ENCODE measurements at places on chromosomes 6 and 20. TPM values are rescaled to one million over a fixed set of nuclear protein-coding genes. Genes with fewer than 3 reads are reported as not detected.
A peak's percentile ranks its signal among the peaks of the same experiment; 100 is the strongest.

- no peaks in the 10 kb centered on the region for H3K36me3 ChIP-seq
- H3K4me3 ChIP-seq = no peak overlapping the region
- H3K27me3 ChIP-seq = no peaks in the 10 kb centered on the region
- no peak overlapping the region for H3K27ac ChIP-seq
- DNase-seq = no peak
- peaks cover 5% of the 10 kb centered on the region for H3K4me1 ChIP-seq
Measured at GRCh38 chr20:859751-860231, 26.3 kb downstream of the FAM110A start.

GRCh38 chr6:20661721-20662120 is 127.5 kb downstream of the CDKAL1 start:
- H3K27ac ChIP-seq = no peak overlapping the region
- peak; percentile 70 for DNase-seq
- H3K4me3 ChIP-seq = no peak overlapping the region
- H3K27me3 ChIP-seq = no peaks in the 10 kb centered on the region
- H3K36me3 ChIP-seq = no peaks in the 10 kb centered on the region

DNA sequence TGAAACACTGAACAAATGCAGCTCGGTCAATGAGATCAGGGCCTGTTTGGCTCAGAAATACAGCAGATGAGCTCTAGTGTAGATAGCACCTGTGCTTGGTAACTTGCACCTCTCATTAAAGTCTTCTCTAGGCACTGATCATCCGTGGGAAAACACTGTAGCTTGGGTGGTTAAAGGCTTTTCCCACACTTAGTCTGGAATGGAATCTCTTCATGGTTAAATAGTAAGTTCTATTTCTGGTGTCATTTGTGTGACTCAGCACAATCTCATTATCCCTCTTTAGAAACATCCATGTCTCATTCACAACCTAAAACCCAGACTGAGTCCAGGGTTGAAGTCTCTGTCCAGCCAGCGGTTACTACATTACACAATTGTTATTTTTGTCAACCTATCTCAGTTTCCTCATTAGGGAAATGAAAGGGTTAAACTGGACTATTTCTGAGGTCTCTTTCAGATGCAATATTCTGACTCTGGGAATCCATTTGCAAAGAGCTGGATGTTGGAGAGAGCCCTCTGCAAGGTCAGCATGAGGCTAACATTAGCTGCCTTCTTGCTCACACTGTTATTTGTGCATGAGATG is 125.0 kb downstream of the ZDHHC14 start:
- no peaks in the 10 kb centered on the region for H3K36me3 ChIP-seq
- no peak overlapping the region for H3K27ac ChIP-seq
- DNase-seq = peak; percentile 6

GRCh38 chr6:130473886-130474285 is 108.1 kb downstream of the TMEM200A start:
- H3K4me1 ChIP-seq = peaks cover 3% of the 10 kb centered on the region
- H3K27me3 ChIP-seq = no peaks in the 10 kb centered on the region
- H3K4me3 ChIP-seq = no peak overlapping the region
- peak; percentile 31 for DNase-seq
- no peaks in the 10 kb centered on the region for H3K36me3 ChIP-seq

DNA sequence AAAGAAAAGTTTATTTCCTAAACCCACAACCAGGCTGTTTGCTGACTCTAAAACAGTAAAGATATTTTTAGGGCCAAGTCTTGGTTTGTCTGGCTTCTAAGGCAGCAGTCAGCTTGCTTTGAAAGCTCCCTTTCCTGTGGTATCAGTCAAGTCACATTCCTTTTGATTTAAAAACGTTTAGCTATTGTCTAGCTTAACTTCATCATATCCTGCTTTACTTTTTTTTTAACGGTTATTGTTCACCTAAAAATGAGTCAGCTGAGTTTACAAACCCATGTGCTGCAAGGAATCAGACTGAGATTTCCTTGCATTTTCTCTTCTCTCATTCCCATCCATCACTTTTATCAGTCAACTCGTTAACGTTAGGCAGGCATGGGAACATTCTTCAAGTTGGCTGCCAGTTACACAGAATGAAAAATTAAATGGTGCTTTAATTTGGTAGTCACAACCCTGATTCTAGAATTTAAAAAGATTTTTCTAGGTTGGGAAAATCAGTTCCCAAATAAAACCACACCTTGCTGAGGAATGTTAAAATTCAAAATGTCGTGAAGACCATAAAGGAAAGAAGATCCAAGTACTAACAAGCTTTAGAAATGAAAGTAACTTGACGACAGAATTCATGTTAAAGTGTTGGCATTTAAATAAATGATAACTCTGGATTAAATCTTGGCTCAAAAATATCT is 45.9 kb downstream of the ELOVL5 start:
- H3K36me3 ChIP-seq = no peaks in the 10 kb centered on the region
- H3K4me1 ChIP-seq = peaks cover 5% of the 10 kb centered on the region
- H3K27me3 ChIP-seq = no peaks in the 10 kb centered on the region
- H3K27ac ChIP-seq = peak overlapping the region; percentile 4

GRCh38 chr20:51577432-51578144 is 35.1 kb upstream of the NFATC2 start:
- H3K4me3 ChIP-seq = no peak overlapping the region
- H3K4me1 ChIP-seq = no peaks in the 10 kb centered on the region
- peaks cover 6% of the 10 kb centered on the region for H3K27me3 ChIP-seq
- no peak overlapping the region for H3K27ac ChIP-seq

GRCh38 chr6:5459346-5459745 is 198.0 kb downstream of the FARS2 start:
- no peaks in the 10 kb centered on the region for H3K36me3 ChIP-seq
- no peak overlapping the region for H3K4me3 ChIP-seq
- no peak for DNase-seq
- no peaks in the 10 kb centered on the region for H3K4me1 ChIP-seq
- H3K27ac ChIP-seq = no peak overlapping the region

Gene SPATS1
- under 0.01 TPM for total RNA-seq

Gene ARMC2
- total RNA-seq = 4.0 TPM

Gene RAMACL
- total RNA-seq = 2.3 TPM

Gene SLC52A3
- not detected for total RNA-seq

Gene C4B
- total RNA-seq = 43.9 TPM

Gene TREML2
- total RNA-seq = not detected

Gene TSPO2
- not detected for total RNA-seq

Gene SERAC1
- total RNA-seq = 37.7 TPM
